ENCODE measurements at places on chromosomes 4 and X.

- no peak for DNase-seq
These were observed 537.8 kb upstream of the BOD1L1 start for GRCh38 chr4:14165222-14165920.

DNA sequence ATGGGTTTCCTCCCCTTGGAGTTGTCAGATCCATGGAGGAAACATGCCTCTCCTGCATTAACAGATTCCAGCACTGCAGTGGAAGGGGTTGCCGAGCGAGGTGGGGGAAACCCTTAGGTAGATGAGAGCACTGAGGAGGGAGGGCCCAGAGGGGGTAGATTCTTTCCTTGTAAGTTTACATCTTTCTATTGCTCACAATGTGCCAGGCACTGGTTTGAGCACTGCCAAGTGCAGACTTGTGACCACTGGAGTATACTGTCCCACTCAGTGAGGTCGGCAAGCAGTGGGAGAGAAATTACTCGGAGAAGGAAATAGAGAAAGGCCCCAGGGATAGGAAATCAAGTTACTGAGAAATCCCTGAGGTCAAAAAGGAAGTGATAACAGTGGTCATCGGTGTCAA, 27.8 kb upstream of the TMEM154 start:
- DNase-seq, result no peak

- DNase-seq, result no peak
These were observed 50.8 kb upstream of the NAF1 start for GRCh38 chr4:163217505-163217904.

- no peak for DNase-seq
These were observed 33.3 kb downstream of the SLIT2 start for GRCh38 chr4:20284990-20285389.

DNA sequence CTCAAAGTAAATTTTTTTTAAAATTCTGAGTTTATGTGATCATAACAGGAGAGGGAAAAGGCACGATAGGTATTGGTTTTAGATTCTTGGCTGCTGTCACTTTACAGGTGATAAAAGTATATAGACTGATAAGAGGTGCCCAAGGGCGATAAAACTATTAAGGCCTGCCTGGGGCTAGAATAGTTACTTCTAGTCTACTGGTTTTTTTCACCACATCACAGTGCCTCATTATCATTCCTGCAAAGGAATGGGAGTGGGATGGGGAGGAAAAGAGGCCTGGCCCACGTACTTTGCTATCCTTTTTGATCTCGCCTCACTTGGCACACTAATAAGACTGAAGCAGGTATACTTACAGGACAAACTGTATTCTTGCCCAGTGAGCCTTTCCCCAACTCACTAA, 46.6 kb downstream of the CXorf58 start:
- DNase-seq, result no peak

GRCh38 chrX:48591255-48591791, 6.0 kb upstream of the WDR13 start:
- DNase-seq, result no peak

DNA sequence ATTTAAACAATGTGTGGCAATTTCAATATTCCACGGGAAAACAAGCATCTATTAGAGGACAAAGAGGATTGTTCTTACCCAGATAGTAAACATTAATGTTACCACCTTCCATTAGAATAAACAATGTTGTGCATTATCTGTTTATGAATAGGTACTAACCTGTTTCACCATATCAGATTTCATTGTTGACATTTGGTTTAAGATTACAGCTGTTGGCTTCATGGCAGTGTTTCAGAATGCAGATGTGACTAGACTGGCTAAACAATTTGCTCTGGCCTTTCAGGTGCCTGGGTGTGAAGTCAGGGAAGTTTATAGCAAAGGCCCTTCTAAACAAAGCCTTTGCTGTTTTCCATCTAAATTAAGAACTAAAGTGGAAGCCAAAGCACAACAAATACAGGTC, 464.7 kb upstream of the FAM47C start:
- DNase-seq, result no peak

GRCh38 chr4:184168406-184169019, 49.2 kb downstream of the ENPP6 start:
- no peak for DNase-seq

GRCh38 chrX:100368167-100368566, 41.9 kb downstream of the PCDH19 start:
- no peak for DNase-seq

DNA sequence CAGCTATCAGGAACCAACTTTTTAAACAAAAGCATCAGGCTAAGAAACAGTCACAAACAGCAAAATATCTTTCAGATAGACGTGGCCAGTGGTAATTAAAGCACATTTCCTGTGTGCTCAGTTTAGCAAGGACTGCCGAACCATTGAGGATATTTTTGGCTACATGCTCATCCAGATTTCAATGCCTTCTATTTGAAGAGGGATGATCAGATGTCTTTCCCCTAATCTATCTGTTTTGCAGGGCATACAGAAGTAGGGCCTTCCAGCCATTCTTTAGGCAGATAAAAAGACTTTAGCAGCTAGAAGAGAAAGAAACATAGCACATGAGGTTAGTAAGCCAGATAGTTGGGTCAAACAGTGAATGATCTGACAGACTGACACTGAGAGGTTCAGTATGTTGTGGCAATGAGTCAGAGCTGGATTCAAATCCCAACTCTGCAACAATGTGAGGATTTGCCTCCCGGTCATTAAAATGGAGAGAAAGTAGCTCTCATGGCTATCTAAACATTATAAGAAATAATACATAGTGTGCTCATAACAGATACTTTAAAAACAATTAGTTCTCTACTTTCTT, 100.0 kb upstream of the PRKG2 start:
- DNase-seq, result no peak

DNA sequence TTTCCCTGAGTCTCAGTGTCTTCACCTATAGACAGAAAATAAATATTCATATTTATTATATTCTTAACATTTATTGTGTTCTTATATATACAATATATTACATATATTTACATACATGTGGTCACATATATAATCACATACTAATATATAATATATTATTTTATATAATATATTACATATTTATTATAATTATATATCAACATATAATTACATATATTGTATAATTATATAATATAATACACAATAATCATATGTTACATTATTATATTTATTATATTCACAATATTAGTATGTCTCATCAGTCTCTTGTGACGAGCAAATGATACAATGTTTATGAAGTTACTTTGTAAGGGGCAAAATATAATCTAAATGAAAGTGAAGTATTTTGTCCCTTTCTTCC, 87.7 kb downstream of the KDR start:
- no peak for DNase-seq

DNA sequence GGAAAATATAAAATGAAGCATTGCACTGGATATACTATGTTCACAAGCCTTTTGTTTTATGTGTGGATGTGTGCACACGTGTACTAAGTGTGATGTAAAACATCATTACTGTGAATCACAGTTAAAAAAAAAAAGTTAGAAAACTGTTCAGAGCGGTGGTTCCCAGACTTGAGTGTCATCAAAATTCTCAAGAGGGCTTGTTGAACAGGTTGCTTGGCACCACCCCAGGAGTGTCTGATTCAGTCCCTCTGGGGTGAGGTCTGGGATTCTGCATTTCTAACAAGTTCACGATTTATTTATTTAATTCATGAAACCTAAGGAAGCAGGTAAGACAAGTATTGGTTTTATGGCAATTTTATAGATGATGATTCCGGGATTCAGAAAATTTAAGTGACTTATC, 1.8 kb downstream of the CENPU start:
- DNase-seq, result no peak

GRCh38 chr4:2497931-2498330, 29.0 kb downstream of the RNF4 start:
- DNase-seq, result no peak

DNA sequence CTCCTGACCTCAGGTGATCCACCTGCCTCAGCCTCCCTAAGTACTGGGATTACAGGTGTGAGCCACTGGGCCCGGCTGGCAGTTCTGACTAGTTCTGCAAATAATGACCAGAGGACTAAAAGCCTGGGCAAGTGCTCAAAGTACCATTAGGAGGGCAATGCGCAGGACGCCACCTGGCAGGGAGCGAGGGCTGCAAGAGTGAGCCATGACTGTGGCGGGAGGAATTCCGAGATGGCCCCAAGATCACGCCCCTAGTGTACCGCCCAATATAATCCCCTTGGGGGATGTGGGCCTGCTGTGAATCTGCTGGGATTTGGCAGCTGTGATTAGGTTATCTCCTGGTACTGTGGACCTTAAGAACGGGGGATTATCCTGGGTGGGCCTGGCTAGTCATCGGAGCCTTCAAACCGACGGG, 26.2 kb upstream of the GPR78 start:
- no peak for DNase-seq

- DNase-seq, result no peak
These were observed 36.3 kb downstream of the PKD2 start for GRCh38 chr4:88043586-88044340.

- no peak for DNase-seq
These were observed 2.2 kb upstream of the CFI start for GRCh38 chr4:109803924-109804571.

- DNase-seq, result no peak
These were observed 31.4 kb upstream of the SOWAHD start for GRCh38 chrX:119726900-119727555.

DNA sequence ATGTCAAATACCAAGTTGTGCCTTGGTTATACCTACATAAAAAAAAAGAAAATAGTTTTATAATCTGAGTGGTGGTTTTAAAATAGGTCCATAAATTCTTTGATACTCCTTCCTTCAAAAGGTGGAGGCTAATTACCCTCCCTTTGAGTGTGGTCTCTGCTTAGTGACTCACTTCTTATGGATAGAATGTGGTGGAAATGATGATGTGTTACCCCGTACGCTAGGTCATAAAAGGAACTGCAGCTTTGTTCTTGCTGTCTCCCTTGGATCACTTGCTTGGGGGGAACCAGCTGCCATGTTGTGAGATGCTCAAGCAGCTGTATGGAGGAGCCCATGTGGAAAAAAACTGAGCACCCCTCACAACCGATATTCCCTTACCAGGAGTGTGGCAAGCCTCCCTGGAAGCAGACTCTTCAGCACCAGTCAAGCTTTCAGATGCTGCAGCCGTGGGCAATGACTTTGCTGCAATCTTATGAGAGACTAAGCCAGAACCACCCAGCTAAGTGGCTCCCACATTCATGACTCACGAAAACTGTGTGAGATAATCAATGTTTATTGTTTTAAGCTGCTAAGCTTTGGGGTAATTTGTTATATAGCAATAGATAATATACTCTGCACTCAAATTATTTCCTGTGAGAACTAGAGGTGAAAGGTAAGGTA, 195.0 kb upstream of the GATB start:
- DNase-seq, result no peak

GRCh38 chr4:89725268-89725667, 111.7 kb downstream of the SNCA start:
- DNase-seq, result no peak

- DNase-seq, result no peak
These were observed 16.3 kb downstream of the MAML3 start for GRCh38 chr4:140137671-140138070.

DNA sequence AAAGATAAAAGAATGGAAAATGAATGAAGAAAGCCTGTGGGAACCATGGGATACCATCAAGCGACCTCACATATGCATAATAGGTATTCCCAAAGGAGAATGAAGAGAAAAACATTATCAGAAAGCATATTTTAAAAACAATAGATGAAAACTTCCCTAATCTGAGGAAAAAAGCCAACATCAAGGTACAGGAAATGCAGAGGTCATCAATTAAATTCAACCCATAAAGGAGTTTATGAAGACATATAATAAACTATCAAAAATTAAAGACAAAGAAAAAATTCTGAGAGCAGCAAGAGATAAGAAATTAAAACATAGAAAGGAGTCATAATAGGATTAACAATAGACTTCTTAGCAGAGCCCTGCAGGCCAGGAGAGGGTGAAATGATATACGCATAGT, 397.5 kb downstream of the GPM6A start:
- DNase-seq, result no peak

GRCh38 chr4:152356428-152357034, 179.4 kb downstream of the FBXW7 start:
- no peak for DNase-seq

- no peak for DNase-seq
These were observed 14.6 kb downstream of the PHF8 start for GRCh38 chrX:54029529-54030143.

- DNase-seq, result no peak
These were observed 53.1 kb downstream of the USP11 start for GRCh38 chrX:47285836-47286320.

DNA sequence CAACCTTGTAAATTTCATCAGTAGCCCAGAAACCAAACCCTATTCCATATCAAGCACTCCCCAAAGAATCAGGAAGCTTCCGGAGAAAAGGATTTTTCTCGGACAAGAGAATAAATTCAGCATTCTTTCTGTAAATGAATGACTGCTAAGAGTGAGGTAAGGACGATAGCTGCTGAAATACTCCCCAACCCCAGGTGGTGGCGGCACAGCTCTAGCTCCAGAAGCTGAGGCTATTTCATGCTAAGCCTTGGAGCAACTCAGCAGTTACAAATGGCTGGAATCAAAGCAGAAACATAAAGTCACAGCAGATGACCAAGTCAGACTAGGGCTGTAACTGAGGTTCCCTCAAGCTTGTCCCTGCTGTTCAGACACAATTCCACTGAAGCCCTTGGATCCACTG, 13.9 kb upstream of the PCDH19 start:
- no peak for DNase-seq

- DNase-seq, result no peak
These were observed 40.1 kb upstream of the HELT start for GRCh38 chr4:184978211-184978610.

- no peak for DNase-seq
These were observed 38.4 kb upstream of the SCOC start for GRCh38 chr4:140335076-140335475.

DNA sequence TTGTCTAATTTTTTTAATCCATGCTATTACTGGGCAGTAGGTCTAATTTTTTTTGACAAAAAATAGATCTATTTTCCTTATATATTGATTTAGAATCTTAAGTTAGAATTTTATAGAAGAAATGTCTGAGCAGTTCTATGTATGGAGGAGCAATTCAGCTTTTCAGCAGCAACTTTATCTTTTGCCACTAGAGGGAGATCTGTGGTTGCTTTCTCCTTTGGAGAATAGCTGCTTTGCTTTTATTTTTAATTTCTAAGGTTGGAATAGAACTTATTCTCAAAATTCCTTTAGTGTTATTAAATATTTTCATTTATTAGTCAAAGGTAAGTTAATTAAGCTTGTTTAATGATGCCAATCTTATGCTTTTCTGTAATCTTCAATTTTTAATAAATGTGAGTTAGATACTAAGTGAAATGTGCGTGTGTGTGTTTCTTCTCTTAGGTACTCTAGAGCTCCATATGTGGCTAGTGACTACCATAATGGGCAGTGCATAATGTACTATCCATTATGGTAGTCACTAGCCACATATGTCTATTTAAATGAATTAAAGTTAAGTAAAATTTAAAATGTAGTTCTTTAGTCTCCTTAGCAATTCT, 29.3 kb downstream of the FAM199X start:
- DNase-seq, result no peak

- no peak for DNase-seq
These were observed 11.5 kb upstream of the TBC1D1 start for GRCh38 chr4:37879365-37879764.

- DNase-seq, result no peak
These were observed 172.5 kb downstream of the CAMK2D start for GRCh38 chr4:113588895-113589668.

GRCh38 chr4:81352446-81352835, 119.3 kb downstream of the RASGEF1B start:
- DNase-seq, result no peak

- DNase-seq, result no peak
These were observed 4.8 kb upstream of the CXCL13 start for GRCh38 chr4:77600521-77601451.

Measured in esophagus squamous epithelium (tissue), 5 donors.